Esophagus mucosa (tissue), 1 donor: ENCODE measurements at places on chromosomes 2 and 18. TPM values are rescaled to one million over a fixed set of nuclear protein-coding genes. Genes with fewer than 3 reads are reported as not detected.

The MGAT5 gene
- 23.6 TPM for total RNA-seq

The INHBB gene
- total RNA-seq, result 0.72 TPM

The OXER1 gene
- total RNA-seq, result 0.40 TPM

The ARHGAP28 gene
- 2.4 TPM for total RNA-seq

The TCF4 gene
- total RNA-seq, result 25.1 TPM

The SMYD1 gene
- not detected for total RNA-seq

- ATAC-seq, result no peak
Observed at GRCh38 chr2:61221819-61222218, 59.8 kb downstream of the C2orf74 start.

DNA sequence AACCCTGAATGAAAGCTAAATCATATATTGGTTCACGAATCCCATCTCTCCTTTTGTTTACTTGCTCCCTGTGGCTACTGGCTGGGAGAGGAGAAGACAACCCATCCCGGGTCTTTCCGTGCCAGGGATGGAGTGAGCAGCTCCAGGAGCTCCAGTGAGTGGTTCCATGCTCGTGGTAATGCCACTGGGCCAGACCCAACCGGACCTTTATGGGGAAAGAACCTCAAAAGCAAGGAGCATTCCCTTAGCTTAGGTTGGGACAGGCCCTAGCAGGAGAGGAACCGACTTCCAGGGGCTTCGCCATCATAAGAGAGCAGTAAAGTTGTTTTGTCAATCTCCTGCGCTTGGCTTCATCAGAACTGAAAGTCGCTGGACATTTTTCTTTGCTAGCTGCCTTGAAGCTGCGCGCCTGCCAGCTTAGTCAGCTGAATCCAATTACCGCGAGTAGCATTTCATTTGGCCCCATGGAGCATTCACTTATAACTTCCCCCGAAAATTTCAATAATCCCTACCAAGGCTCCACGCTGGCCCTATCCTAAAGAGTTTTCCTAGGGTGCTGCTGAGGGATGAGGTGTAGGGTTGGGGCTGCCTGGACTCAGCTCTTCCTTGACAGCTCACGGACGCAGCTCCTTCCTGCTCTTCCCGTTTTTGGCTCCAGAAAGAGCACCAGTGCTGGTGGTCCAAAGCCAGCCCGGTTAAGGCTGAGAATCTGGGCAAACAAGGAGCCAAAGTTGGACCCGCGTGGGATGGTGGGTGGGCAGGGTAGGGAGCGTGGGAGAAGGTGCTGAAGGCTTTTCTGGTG, 4.9 kb downstream of the HOXD3 start:
- ATAC-seq, result no peak

DNA sequence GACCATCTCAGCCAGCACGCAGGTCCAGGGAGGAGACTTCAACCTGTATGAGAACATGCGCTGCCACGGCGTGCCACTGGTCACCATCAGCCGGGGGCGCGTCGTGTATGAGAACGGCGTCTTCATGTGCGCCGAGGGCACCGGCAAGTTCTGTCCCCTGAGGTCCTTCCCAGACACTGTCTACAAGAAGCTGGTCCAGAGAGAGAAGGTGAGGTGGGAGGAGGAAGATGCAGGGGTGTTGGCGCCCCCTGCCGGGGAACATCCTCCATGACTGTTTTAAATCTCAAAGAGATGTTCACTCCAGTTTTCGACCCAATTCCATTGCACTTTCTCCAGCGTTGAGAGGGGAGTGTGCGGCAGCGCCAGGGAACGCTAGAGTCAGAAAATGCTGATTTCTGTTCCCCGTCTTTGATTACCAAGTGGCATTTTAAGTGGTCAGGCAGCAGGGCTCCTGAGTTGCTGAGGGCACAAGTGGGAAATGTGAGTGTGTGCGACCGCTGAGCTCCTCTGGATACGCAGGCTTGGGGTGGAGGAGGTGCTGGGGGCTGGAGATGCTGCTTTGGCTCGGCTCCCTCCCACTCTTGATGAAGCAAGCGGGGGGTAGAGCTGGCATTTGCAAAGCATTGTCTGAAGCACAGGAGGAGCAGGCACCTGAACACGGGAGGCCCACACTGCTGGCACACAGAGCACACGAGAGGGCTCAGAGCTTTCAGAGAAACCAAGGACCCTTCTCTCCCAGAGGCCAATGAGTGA, 27.7 kb upstream of the MAPRE3 start:
- ATAC-seq, result peak; percentile 50
